GF-D8 (cell line): ENCODE measurements at places on chromosomes 12 and 14.

DNA sequence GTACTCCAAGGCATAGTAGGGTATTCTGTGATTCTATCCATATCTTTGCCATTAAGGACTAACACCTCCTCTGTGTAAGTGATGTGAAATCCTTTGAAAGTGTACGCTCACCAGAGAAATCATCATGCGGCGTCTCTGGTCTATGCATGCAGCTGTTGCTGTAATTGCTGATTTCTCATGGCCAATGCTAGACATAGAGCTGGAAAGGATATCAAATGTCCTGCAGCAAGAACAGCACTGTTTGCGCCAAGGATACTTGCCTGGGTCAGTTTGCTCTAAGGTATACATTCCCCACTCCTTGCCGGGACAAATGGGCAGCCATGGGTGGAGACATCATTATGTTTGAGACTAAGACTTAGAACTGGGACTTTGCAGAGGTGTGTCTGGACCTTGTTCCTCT is 896.4 kb downstream of the BCL11B start:
- DNase-seq = no peak

GRCh38 chr14:48350971-48351370 is 675.6 kb upstream of the MDGA2 start:
- no peak for DNase-seq

DNA sequence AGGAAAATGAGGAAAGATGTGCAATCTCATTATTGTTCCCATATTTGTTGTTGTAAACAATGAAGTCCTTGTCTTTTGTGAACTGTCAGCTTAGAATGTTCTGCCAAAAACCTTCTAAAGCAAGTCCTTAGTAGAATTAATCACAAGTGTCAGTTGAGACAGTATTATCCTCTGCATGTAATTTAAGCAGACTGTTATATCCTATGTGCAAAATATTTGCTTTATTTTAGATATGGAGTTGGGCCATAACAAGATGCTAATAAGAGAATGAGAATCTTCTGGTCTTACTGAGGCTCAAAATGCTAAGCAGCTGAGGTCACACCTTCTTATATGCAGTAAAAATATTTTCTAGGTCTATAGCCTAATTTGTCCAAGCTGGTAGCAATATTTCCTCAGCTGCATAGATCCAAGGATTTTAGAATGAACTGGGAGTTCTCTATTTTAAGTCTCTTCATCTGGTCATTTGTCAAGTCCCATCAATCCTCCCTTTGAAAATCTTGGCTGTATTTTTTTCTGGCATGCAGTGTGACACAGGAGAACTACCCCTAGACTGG is 222.3 kb upstream of the NAV3 start:
- no peak for DNase-seq

DNA sequence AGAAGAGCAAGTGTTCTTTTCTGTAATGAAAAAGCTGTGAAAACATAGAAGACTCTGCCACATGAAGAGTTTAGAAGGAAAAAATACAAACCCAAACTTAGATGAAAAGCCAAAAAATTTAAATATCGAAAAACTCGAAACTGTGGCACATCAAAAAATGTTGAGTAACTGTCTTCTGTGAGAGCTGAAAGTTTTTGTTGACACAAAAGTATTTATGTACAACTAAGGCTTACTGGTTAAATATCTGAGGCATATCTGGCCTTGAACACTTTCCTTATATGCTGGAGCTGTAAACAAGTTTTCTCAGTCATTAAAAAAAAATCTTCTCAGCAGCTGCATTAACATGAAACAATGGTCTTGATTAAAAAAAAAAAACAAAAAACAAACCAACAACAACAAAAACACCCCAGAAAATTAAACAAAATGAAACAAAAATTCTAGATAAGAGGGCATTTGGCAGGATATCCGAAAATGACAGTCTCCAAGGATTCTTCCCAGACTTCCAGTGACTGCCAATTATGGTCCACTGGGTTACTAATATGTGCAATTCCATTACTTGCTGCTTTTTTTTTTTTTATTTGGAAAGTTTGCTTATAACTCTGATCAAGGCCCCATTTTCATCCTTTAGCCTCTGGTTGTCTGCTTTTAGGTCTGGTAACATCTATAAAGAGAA is 84.7 kb upstream of the PAWR start:
- no peak for DNase-seq

GRCh38 chr14:91835197-91835919 is 32.0 kb downstream of the TC2N start:
- DNase-seq = no peak

GRCh38 chr12:3644104-3644503 is 108.8 kb downstream of the CRACR2A start:
- no peak for DNase-seq

- DNase-seq = no peak
Observed at GRCh38 chr12:33555128-33555527, 115.5 kb upstream of the SYT10 start.

GRCh38 chr12:102562836-102563425 is 82.6 kb upstream of the IGF1 start:
- no peak for DNase-seq

DNA sequence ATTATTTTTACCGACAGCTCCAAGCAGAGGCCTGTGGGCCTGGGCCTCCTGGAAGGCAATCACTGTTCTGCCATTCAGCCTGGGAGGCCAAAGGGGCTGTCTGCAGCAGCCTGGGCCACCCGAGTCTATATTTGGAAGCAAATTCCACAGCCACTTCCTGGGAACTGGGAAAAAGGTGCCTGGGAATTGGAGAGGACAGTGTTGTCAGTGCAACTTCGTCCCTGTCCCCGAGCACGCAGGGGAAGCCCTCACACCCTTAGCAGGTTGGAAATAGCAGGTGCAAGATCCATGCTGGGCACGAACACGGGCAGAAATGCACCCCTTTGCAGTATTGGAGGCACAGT is 9.6 kb upstream of the TBX5 start:
- no peak for DNase-seq

- DNase-seq = no peak
Observed at GRCh38 chr14:75279153-75279762, 630 bp downstream of the FOS start.

GRCh38 chr14:104263675-104264358 is 125.4 kb downstream of the KIF26A start:
- no peak for DNase-seq

DNA sequence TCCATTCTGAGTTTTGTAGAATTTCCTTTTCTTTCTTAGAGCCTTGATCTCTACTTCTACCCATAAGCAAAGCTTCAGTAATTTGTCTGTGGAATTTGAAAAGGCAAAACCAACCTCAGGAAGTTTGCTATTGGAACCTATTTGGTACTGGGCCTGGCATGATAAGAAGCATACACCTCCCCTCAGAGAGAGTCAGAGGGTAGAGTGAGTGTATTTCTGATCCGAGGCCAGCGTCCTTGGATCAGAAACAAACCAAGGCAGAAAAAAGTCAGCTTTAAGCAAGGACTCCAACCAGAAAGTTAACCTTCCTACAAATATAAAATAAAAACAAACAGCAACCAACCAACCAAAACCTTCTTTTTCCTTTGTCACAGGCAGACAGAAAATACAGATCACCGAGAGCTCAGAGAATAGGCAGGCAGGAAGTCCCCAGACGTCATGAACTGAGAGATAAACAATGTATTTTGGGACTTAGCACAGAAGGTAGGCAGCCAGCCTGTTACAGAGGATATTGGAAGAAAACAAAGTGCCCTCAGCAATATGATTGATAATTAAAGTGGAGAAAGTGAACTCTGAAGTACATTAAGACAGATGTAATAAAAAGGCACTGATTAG is 141.5 kb downstream of the NEDD1 start:
- no peak for DNase-seq

- DNase-seq = no peak
Observed at GRCh38 chr14:105290621-105291346, 10.0 kb downstream of the BRF1 start.

DNA sequence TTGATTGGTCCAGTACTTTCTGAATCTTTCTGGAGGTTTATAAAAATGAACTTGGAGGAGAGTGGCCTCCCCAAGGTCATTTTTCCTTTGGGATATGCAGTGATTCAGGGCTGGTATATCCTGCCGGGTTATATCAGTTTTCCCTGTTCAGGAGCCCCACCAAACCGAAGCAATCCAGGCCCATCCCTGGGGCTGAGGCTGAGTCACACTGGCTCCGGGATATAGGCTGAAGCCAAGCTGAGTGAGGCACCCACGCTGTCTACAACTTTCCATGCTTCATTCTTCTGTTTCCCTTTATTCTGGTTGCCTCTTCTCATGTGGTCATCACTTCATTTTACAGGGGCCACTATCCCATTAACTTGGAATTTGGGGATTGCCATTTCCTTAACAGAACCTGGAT is 3.4 kb downstream of the SSPN start:
- no peak for DNase-seq

DNA sequence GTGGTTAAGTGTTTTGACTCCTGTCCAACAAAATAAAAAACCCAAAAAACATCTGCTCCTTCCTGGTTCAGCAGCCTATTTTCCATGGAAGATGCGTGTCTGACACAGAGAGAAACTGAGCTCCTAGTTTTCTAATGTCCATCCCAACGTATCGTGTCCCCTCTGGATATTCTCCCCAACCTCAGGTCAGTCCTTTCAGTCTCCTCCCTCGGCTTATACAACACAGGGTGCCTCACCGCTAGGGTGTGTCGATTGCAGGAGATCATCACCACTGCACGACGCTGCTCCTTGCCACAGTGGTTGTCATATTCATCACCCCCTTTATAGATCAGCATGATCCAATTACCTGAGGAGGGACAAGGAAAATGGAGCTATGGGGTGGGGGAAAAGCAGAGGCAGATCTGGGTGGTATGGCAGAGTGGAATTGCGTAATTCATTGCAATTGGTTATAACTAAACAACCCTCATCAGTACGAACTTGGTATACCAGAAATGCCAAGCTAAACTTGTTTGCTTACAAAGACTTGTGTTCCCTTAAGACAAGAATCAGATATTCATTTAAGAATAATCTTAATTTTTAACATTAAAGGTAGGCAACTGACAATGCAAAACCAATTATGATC is 5.8 kb downstream of the M6PR start:
- no peak for DNase-seq

- DNase-seq = peak; percentile 52
Observed at GRCh38 chr14:39232554-39233415, 930 bp upstream of the MIA2 start.

- no peak for DNase-seq
Observed at GRCh38 chr14:89308232-89308959, 108.6 kb downstream of the FOXN3 start.

- no peak for DNase-seq
Observed at GRCh38 chr12:12917517-12917916, 26.2 kb downstream of the GPRC5A start.

- DNase-seq = no peak
Observed at GRCh38 chr12:45170456-45171042, 45.3 kb upstream of the ANO6 start.

GRCh38 chr14:104396682-104397470 is 182.7 kb upstream of the C14orf180 start:
- DNase-seq = no peak

DNA sequence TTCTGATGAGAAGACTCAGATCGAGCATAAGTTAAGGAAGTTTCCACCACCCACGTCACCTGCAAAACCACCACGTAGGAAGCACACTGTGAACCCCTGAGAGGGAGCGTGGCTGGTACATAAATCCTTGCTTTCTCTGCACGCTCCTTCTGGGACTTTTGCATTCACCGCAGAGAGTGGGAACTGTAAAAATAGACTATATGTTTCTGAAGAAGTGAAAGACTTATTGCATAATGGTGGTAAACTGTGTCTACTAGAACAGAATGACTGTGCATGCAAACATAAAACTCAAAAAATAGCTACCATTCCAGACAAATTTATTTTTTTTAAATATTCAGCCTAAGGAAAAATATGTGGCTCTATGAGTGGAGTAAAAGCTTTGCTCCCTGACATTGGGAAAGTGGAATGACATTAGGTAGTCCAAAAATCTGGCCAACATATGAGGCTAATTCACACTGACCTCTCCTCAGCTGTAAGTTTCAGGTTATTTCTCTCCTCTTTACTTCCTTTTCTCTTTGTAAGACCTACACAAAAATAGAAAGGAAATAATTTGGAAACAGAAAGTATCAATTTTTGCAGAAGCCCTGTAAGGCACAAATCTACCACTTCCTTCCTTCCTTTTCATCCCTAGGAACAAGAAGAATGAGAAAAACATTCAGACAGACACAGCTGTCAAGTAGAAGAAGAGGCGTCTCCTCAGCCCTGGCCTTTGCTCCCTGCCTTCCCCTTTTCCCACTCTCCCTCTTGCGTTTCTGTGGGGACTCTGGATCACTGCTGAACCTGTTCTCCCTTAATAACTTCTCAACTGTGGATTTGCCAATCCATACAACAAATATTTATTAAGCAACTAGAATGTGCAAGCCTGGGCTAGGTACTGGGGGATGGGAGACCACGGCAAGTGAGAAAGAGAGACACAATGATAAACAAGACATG is 264.3 kb upstream of the FOXN3 start:
- DNase-seq = peak; percentile 31

- no peak for DNase-seq
Observed at GRCh38 chr14:68616221-68616902, 176.5 kb downstream of the ZFP36L1 start.

GRCh38 chr14:29913566-29913965 is 14.1 kb downstream of the PRKD1 start:
- no peak for DNase-seq

- DNase-seq = peak; percentile 85
Observed at GRCh38 chr12:6336889-6337853, 4.7 kb downstream of the TNFRSF1A start.

DNA sequence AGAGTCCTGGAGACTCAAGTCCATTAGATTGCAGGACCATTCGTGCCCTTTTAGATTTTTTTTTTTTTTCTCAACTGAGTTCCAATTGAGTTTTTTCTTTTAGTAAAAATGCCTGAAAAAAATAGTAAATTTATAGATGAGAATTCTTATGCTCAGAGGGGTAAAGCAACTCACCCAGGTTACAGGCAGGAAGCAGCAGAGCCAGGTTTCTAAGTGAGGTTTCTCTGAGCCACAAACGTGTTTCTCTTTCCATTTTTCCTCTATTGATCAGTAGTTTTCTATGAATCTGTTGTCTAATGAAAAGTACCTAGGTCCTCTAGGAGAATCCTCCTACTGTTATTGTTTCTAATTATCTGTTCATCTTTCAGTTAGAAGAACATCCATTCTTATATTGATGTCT is 66.4 kb upstream of the C12orf71 start:
- no peak for DNase-seq

DNA sequence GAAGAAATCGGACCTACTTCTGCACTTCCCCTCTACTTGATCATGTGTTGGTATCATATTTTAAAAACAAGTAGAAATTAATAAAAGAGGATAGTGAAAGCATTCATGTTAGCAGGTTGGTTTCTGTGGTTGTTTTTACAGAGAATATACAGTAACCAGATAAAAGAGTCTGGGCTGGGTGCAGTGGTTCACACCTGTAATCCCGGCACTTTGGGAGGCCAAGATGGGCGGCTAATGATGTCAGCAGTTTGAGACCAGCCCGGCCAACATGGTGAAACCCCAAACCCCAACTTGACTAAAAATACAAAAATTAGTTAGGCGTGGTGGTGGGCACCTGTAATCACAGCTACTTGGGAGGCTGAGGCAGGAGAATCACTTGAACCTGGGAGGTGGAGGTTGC is 55.9 kb downstream of the LRP6 start:
- no peak for DNase-seq

GRCh38 chr14:41986700-41987099 is 380.0 kb downstream of the LRFN5 start:
- no peak for DNase-seq

GRCh38 chr12:2489275-2489674 is 305.5 kb upstream of the FKBP4 start:
- DNase-seq = no peak
